ENCODE measurements at places on chromosomes 7 and 10.

DNA sequence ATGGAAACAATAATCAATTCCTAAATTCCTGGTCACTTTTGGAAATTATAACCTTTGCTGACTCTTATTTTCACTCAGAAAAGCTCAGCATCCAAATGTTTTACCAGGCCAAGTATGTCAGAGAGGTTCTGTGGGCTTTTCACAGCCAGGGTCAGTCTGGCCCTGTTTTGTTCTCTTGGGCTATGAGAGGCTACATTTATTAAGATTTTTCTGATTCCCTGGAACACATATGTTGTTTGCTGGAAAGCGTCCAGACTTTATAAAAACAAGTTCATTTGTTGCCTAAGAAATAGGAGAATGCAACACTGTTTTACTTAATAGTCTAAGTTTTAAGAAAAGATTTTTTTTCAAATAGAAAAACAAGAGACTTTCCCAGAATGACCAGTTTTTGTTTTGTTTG lies 238.4 kb upstream of the PLXDC2 start:
- no peak for DNase-seq

GRCh38 chr10:96501985-96502384 lies 11.7 kb downstream of the TLL2 start:
- DNase-seq: no peak

DNA sequence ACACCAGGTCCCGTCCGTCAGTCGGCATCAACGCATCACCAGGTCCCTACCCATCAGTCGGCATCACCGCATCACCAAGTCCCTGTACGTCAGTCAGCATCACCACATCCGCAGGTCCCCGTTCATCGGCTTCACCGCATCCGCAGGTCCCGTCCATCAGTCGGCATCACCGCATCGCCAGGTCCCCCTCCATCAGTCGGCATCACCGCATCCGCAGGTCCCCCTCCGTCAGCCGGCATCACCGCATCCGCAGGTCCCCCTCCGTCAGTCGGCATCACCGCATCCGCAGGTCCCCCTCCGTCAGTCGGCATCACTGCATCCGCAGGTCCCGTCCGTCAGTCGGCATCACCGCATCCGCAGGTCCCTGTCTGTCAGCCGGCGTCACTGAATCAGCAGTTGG lies 55.1 kb downstream of the IGF2BP3 start:
- DNase-seq: no peak

- DNase-seq: no peak
Observed at GRCh38 chr10:114548662-114549061, 109.4 kb downstream of the ABLIM1 start.

GRCh38 chr7:159231017-159231416 lies 86.3 kb upstream of the VIPR2 start:
- no peak for DNase-seq

DNA sequence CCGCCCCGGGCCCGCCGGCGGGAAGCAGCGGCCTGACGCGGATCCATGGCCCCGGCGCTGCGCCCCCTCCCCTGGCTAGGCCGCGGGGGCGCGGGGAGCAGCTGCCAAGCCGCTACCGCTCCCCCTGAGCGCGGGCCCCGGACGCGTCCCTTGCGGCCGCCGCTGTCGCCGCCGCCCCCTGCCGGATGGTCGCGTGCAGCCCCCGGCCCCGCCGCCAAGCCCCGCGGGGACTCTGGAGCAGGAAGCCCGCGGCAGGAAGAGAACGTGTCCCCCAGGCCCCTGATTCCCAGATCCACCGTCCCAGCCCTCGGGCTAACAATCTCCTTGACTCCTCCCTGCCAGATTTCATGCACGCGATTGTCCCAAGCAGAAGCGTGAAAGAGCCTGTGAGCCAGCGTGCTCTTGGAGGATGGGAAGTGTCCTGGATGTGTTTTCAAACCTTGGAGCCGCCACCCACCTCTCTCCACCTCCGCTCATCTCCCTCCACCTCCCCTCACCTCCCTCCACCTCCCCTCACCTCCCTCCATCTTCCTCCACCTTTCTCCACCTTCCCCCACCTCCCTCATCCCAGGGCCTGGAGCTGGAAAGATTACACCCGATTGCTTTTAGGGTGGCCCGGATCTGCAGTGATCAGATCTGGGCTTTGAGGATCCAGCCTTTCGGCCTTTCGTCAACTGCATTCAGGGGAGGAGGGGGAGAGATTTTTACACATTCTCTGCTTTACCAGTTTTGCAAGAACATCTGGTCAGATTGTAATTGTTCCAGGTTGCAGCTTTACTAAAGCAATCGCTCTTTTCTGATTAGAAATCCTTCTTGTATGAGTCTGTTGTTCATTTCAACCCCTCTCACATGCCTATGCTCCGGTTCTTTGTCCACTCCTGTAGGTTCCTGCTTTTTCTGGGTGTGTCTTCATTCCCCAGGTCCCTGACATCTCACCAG lies 570 bp upstream of the PRTFDC1 start:
- DNase-seq: peak; percentile 49
